Right lung (tissue), 10 donors: ENCODE measurements at places on chromosomes 1 and 21.
A peak's percentile ranks its signal among the peaks of the same experiment; 100 is the strongest.

DNA sequence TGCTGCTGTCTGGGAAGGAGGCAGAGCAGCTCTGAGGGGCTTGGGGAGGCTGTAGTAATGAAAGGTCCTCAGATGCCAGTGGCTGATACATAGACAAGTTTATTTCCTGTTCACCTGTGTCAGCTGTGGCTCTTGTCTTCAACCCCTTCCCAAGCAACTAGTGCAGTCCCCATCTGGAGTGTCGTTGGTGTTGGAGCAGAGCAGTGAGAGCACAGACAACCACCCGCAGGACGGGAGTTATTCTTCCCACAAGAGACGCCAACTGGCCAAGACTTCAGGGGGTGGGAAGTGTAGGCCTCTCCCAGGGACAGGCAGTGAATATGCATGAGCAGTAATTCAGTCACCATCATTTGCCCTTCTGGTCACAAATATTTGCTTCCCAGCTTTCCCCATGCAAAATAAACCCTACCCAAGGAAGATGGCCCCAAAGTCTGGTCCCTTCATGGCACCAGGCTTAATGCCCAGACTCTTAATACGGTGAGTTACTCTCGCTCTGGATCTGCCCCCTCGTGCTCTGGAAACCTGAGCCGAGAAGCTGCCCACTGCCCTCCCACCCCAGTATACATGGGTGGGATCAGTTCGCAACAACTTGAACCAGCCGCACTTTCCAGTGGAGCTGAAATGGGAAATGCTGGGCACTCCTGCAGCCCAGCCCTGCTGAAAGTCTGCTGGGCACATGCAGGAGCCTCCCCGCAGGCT, 153.5 kb upstream of the COL6A1 start:
- no peak for DNase-seq

- no peak for DNase-seq
Observed at GRCh38 chr1:224368409-224368808, 11.7 kb downstream of the CNIH4 start.

- no peak for DNase-seq
Observed at GRCh38 chr1:74526708-74527107, 14.3 kb upstream of the LRRC53 start.

DNA sequence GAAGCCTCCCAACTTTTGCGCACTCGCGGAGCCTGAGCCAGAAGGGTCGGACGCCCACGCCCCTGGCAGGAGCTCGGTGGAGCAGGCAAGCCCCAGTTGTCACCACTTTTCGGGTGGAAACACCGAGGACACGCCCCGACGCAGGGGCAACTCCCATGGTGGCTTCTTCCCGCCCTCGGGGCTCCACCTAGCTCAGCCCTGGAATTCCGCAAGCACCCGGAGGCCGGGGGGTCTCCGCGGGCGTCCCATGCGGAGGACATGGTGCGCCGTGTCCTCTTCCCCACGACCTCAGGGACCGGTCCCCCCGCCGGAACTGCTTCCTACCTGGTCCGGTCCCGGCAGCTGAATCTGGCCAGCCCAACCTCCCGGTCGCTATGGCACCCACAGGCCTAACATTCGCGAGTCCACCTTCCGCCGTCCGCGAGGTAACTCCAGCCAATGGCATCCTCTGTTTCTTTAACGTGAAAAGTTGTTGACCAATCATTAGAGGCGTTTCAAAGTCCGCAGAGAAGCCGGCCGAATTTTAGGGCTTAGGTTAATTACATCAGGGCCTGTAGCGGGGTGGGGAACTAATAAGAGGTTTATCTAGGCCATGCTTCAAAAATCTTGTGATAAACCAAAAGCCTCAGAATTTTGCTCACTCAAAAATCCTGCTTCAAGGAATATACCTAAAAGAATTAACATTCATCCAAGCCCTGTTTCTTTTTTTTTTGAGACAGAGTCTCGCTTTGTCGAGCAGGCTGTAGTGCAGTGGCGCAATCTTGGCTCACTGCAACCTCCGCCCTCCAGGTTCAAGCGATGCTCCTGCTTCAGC, at the start of gene STPG1:
Gene STPG1 (minus strand): TSS at position 433 of the 814 bp plus-strand sequence. CDS start 12,394 bp downstream, outside the sequence.
- DNase-seq: peak; percentile 88

GRCh38 chr1:84724128-84724860, 34.0 kb upstream of the SSX2IP start:
- DNase-seq: no peak

- no peak for DNase-seq
Observed at GRCh38 chr1:224076407-224076806, 37.5 kb upstream of the FBXO28 start.

DNA sequence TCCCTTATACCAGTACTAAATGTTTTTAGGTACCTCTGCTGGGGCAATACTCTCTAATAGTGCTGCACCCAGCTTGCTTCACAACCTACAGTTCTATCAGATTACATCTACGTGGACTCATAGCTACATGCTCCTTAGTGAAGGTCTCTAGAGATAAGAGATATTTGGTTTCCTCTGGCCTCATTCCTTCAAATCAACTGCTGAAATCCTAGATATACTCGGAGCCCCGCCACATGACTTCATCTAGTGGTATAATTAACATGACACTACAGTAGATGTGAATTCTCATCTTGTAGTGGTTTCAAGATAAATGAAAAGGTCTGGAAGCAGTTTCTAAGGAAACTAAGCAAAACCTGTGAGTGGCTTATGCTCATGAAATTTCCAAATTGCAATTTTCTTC, 115.4 kb downstream of the SMYD2 start:
- no peak for DNase-seq

DNA sequence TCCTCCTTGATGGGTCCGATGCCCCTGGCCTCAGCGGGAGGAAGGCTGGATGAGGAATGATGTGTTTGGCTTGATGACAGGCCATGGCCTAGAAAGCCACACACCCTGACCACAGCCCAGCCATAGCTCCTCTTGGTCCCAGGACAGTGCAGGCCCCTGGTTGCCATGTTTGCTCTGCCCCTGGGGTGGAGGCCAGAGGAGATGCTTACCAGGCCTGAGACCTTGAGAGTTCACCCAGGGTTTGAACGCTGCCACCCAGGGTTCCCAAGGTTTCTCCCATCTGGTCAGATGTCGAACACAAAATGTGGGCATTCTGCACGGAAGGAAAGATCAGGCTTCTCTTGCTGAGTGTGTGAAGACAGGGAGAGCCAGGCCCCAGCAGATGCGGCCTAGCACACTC, 2.6 kb downstream of the C1orf226 start:
- no peak for DNase-seq

GRCh38 chr1:202639500-202639899, 70.8 kb downstream of the SYT2 start:
- no peak for DNase-seq

- no peak for DNase-seq
Observed at GRCh38 chr1:220901881-220902280, 22.6 kb downstream of the HLX start.

GRCh38 chr1:206445911-206446356, 24.3 kb upstream of the IKBKE start:
- no peak for DNase-seq
